Activated T-helper 1 cell treated with anti-CD3 and anti-CD28 coated beads, Interleukin-2, amount 50 U/mL, for 16 hours (primary cell): ENCODE measurements at places on chromosomes 7 and 10.

DNA sequence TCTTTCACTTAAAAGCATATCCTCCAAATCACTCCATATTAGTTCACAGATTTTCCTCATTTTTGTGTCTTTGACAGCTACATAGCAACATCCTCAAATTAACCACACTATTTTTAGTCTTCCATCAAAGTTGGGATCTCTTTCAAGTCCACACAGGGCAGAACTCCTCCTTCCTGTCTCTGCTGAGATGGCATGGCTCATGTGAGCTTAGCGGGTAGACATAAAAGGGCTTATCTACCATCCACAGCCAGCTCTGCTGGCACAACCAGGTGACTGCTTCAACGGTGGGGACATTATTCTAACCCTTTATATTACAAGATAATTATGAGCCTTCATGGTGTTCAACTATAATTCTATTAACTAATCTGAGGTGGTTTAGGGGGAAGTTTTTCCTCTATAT lies 35.5 kb downstream of the ICA1 start:
- no peak for DNase-seq

- DNase-seq = no peak
Observed at GRCh38 chr7:24701261-24702235, 55.7 kb downstream of the GSDME start.

GRCh38 chr7:48976253-48976652 lies 51.9 kb downstream of the CDC14C start:
- no peak for DNase-seq

DNA sequence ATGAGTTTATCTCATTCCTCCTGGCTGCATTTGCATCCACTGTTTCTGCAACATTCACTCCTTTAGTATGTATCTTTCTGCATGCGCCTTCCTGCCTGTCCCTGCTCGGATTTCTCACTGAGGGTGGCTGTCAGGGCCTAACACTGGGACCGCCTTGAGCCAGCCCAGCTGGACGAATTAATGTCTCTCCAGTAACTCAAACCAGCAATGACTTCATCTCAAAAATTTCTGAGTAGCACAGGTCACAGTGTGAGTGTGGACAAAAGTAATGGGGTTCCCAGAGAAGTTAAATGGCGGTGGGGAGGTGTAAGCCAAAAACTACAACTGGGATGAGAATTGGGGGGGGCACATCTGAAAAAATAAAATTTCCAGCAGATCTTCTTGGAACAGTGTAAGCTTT lies 444.0 kb upstream of the MGMT start:
- no peak for DNase-seq

- no peak for DNase-seq
Observed at GRCh38 chr7:153696242-153696641, 356.0 kb upstream of the DPP6 start.

GRCh38 chr10:72061930-72062329 lies 26.4 kb downstream of the SPOCK2 start:
- no peak for DNase-seq
